Activated CD8-positive, alpha-beta memory T cell treated with anti-CD3 and anti-CD28 coated beads, Interleukin-2, amount 50 U/mL, for 4 hours (primary cell): ENCODE measurements at places on chromosomes 12 and 14.

GRCh38 chr14:75280831-75281653 lies 2.4 kb downstream of the FOS start:
- no peak for DNase-seq

GRCh38 chr12:54220092-54220557 lies 31.3 kb upstream of the SMUG1 start:
- peak; percentile 62 for DNase-seq

DNA sequence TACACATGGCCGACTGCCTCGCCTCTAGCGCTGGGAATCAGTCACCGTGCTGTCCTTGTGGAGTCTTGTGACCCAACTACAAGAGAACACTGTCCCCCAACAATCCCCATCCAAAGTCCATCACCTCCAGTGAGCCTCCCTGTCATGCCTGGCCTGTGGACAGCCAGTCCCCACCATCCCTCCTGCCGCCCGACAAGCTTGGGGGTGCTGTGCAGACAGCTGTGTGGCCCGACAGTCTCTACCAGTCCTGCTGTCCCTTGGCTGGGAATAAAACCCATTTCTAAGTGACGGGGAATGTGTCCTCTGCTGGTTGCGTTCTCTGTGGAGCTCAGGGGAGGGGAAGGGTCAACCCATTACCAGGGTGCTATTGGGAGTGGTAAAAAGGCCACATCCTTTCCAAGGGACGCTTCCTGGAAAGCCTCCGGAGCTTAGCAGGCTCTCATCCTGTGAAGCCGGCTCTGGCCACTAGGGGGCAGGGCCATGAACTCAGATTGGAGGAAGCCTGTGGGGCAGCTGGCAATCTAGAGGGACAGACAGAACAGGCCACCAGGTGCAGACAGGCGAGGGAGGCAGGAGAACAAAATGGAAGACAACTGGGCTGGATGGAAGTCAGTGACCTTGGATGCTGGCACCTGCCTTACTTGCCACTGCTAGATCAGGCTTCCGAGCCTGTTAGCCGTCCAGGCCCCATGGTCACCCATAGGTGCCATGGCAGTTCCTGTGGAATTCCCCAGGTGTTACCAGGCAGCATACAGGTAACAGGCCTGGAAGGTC lies 12.0 kb upstream of the BLTP3B start:
- DNase-seq: peak; percentile 77

GRCh38 chr12:116133149-116133548 lies 144.3 kb downstream of the MED13L start:
- DNase-seq: no peak

GRCh38 chr14:97706819-97707218 lies 909.6 kb downstream of the VRK1 start:
- no peak for DNase-seq
